T-helper 1 cell treated with Interleukin-12 subunit alpha and Interleukin-12 subunit beta and Interleukin-4 antibody, amounts not matched to agents 30 ng/mL and 1 ng/mL, for 36 hours (primary cell): ENCODE measurements at places on chromosomes 2 and 18. TPM values are rescaled to one million over a fixed set of nuclear protein-coding genes. Genes with fewer than 3 reads are reported as not detected.

UPP2 gene
- total RNA-seq: 0.07 TPM in 1 of 2 replicates, not detected in the other

PLB1 gene
- 0.78 and 0.98 TPM in 2 replicates for total RNA-seq

SMPD4 gene
- total RNA-seq: 70.9 and 72.7 TPM in 2 replicates

POLR1B gene
- 36.2 and 42.3 TPM in 2 replicates for total RNA-seq

RAB3GAP1 gene
- 20.8 and 27.1 TPM in 2 replicates for total RNA-seq
